ENCODE measurements at places on chromosomes 11 and 22. TPM values are rescaled to one million over a fixed set of nuclear protein-coding genes. Genes with fewer than 3 reads are reported as not detected.

OR4D5 gene
- total RNA-seq: not detected

- no peak for DNase-seq
These were observed 1487.5 kb downstream of the BRD1 start for GRCh38 chr22:48340191-48340590.

- DNase-seq: peak; percentile 99
These were observed 91.4 kb downstream of the CSNK2A3 start for GRCh38 chr11:11261629-11262028.

- DNase-seq: no peak
These were observed 498.3 kb downstream of the CNTN5 start for GRCh38 chr11:99519095-99519494.

- DNase-seq: no peak
These were observed 66.9 kb downstream of the KCNQ1 start for GRCh38 chr11:2511421-2512369.

DNA sequence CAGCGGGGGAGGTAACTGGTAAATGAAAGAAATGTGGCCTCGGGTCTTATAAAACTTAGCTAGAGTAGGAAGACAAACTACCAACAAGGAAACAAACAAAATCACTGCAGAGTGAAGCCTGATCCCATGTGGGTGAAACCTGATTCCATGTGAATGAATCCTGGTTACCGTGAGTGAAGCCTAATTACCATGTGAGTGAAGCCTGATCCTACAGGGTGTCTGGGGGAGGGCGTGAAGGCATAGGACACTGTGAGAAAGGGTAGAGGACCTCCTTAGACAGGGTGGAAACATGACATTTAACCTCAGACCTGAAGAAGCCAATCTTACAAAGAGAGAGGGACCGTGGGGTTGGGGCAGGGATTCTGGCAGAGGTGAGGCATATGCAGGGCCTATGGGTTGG, 106.2 kb upstream of the USP47 start:
- no peak for DNase-seq

GRM5 gene
- total RNA-seq: not detected

DNA sequence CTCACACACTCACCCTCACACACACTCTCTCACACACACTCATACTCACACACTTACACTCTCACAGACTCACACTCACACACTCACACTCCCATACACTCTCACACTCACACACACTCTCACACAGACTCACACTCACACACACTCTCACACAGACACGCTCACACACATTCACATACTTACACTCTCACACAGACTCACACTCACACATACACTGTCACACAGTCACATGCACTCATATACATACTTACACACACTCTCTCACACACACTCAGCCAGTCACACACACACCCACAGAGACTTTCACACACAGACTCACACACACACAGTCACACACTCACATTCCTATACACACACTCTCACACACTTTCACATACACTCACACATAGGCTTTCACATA, 1478.8 kb downstream of the BRD1 start:
- DNase-seq: no peak

- DNase-seq: no peak
These were observed 648.4 kb downstream of the ETS1 start for GRCh38 chr11:127939000-127939399.

OR4D6 gene
- total RNA-seq: not detected

GRCh38 chr22:46589871-46590271, 30.3 kb upstream of the GRAMD4 start:
- DNase-seq: no peak

C11orf87 gene
- not detected for total RNA-seq

- DNase-seq: peak; percentile 78
These were observed 109.6 kb downstream of the RRAS2 start for GRCh38 chr11:14249121-14249963.

GRCh38 chr11:79050786-79051185, 390.0 kb downstream of the TENM4 start:
- no peak for DNase-seq
